ENCODE measurements at places on chromosomes 12 and 14. TPM values are rescaled to one million over a fixed set of nuclear protein-coding genes. Genes with fewer than 3 reads are reported as not detected.

Gene PFDN5
- 519 TPM for total RNA-seq

DNA sequence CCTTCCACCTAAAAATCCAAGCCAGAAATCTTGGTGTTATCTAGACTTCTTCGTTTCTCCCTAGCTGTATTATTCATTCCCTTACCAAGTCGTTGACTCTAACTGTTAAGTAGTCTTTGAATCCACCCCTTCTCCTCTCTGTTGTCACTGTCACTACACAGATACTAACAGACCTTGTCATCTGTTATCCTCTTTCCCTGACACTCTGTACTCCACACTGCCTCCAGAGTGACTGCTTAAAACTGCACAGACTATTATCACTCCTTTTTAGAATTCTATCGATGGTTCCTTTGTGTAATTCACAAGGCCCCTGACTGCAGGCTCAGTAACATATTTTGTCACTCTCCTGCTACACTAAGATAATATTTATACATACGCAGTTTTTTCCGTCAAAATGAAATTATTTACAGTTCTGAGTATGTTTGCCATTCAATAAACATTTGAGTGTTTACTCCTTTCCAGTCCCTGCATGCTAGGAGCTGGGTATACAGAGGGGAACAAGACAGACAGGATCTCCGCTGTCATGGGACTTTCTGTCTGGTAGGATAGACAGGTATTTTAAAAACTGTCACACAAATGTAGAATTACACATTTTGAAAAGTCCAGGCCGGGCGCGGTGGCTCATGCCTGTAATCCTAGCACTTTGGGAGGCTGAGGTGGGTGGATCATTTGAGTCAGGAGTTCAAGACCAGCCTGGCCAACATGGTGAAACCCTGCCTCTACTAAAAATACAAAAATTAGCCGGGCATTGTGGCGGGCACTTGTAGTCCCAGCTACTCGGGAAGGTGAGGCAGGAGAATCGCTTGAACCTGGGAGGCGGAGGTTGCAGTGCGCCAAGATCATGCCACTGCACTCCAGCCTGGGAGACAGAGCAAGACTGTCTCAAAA lies 3.8 kb downstream of the MARS1 start:
- DNase-seq = peak; percentile 28

- DNase-seq = peak; percentile 90
Measured at GRCh38 chr14:61388173-61388975, 67.0 kb downstream of the PRKCH start.

- peak; percentile 52 for DNase-seq
Measured at GRCh38 chr12:82326905-82327503, 31.2 kb downstream of the CCDC59 start.

- no peak for DNase-seq
Measured at GRCh38 chr12:740921-741320, 11.5 kb upstream of the WNK1 start.

- DNase-seq = peak; percentile 54
Measured at GRCh38 chr12:91852634-91853033, 293.0 kb downstream of the BTG1 start.

- peak; percentile 93 for DNase-seq
Measured at GRCh38 chr14:32134448-32135097, 57.5 kb downstream of the ARHGAP5 start.

GRCh38 chr12:92029136-92029535 lies 116.5 kb downstream of the BTG1 start:
- DNase-seq = no peak

- no peak for DNase-seq
Measured at GRCh38 chr12:124328116-124328515, 33.2 kb downstream of the RFLNA start.

DNA sequence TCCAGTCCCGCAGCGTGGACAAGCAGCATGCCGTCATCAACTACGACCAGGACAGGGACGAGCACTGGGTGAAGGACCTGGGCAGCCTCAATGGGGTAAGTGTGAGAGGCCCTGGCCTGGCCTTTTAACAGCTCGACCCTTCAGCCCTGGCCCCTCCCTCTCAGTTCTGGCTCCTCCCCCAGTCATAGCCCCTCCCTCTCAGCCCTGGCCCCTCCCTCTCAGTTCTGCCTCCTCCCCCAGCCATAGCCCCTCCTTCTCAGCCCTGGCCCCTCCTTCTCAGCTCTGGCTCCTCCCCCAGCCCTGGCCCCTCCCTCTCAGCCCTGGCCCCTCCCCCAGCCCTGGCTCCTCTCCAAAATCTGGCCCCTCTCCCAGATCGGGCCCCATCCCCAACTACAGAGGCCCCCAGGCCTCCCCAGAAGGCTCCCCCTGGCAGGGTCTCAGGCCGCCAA lies 11.2 kb downstream of the CEP170B start:
- DNase-seq = peak; percentile 60

DNA sequence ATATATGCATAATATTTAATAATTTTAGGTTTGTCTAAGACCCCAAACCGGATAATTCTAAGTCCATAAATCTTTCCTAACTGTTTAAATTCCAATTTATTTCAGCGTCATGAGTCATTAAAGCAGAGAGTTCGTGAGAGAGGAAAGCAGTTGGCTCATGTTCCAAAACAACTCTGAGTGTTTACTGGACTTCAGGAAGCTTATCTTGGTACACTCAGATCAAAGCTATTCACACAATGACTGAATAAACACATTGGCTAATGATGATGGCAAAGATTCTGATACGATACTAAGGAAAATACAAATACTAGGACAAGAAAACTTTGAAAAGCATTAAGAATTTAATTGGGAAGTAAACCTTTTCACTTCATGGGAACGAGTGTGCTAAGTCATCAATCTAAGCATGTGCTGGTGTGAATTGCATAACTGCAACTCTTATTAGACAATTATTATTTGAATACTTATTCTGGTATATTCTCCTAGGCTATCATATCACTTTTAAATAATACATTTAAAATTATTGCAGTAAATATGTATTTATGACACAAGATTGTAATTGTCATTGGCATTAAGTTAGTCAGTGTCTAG lies 34.8 kb upstream of the CLEC14A start:
- peak; percentile 82 for DNase-seq

Gene CCDC197
- total RNA-seq = not detected

DNA sequence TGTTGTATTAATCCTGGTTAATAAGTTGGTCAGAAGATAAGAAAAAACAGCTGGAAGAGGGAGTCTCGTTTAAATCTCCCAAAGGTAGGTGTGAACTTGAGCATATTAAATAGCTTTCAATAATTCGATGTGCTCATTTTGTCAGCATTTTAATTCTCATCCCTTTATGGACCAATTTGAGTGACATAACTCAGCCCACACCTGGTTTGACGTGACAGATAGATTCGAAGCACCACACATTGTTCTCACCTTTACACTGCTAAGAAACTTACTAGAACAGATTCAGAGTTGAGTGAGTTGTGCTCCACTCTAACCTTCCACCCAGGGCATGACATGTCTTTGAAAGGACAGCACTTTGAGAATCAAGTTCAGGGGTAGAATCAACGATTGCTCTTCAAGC lies 161.4 kb upstream of the GZMB start:
- DNase-seq = no peak

Gene PRKAG1
- 62.1 TPM for total RNA-seq

- DNase-seq = no peak
Measured at GRCh38 chr14:57957441-57957840, 91.5 kb upstream of the SLC35F4 start.

GRCh38 chr12:16599081-16599480 lies 6.9 kb downstream of the LMO3 start:
- no peak for DNase-seq

GRCh38 chr14:65256714-65257113 lies 154.4 kb upstream of the MAX start:
- DNase-seq = no peak
